ENCODE measurements at places on chromosomes 11 and 22.

- DNase-seq: peak; percentile 48
Observed at GRCh38 chr22:32636884-32637283, 162.3 kb downstream of the FBXO7 start.

- no peak for DNase-seq
Observed at GRCh38 chr11:1852877-1853276, at the start of gene LSP1. Gene LSP1, plus strand, starts transcription at chr11:1853084. Its CDS starts 61 bp downstream, at chr11:1853145.

DNA sequence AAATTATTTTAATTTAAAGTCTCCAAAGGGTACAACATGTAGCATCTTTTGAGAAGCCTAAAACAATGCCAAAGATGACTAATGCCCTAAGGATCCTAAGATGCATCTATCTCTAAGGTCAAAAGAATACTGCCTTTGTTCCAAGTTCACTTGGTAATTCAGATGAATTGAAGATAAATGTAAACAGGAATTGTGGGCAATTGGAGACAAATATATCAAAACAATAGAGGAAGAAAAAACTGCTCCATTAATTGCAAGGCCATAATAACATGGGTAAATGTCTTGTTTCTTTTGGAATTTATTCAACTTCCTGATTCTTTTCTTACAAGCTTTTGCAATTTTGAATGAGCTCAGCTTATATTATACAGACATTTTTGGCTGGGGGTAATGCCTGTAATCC, 338.6 kb downstream of the TTC28 start:
- DNase-seq: no peak

GRCh38 chr11:48004456-48004855, 24.1 kb downstream of the PTPRJ start:
- no peak for DNase-seq

- DNase-seq: no peak
Observed at GRCh38 chr11:100247704-100248103, 439.4 kb upstream of the ARHGAP42 start.

DNA sequence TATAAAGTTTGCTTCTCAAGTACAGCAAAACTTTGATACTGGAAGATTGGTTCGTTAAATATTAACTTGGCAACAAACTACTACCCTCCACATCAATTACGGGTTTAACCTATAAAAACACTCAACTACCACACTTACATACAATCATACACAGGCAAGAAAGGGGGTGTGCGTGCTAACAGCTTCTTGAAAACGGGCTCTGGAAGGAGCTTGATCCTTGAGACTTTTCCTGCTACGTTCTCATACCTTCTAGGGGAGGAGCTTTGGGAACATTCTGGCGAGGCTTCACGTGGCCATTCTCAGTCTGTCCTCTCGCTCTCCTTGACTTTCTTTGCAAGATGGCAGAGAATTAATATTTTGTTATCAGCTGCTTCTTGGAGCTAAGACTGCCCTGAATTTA, 6.8 kb upstream of the ESAM start:
- DNase-seq: no peak

GRCh38 chr11:64007629-64008282, 21.5 kb downstream of the OTUB1 start:
- peak; percentile 97 for DNase-seq

All from OCI-M1 (cell line).